Mammary microvascular endothelial cell (primary cell): ENCODE measurements at places on chromosomes 2 and 18. TPM values are rescaled to one million over a fixed set of nuclear protein-coding genes. Genes with fewer than 3 reads are reported as not detected.

The IL1A gene
- total RNA-seq, result 4.9 and 5.5 TPM in 2 replicates

The ZSWIM2 gene
- not detected in 2 replicates for total RNA-seq

The STPG4 gene
- total RNA-seq, result 0.33 TPM in 1 of 2 replicates, not detected in the other

The SULT1C4 gene
- 4.1 and 6.7 TPM in 2 replicates for total RNA-seq

The CHRNA1 gene
- total RNA-seq, result 0.07 and 0.10 TPM in 2 replicates

The CLEC4F gene
- total RNA-seq, result 0.10 TPM in 1 of 2 replicates, not detected in the other

The PLGLB1 gene
- 0.07 and 0.20 TPM in 2 replicates for total RNA-seq

The ZNF521 gene
- 18.1 and 25.3 TPM in 2 replicates for total RNA-seq

The CEP192 gene
- 15.5 and 18.4 TPM in 2 replicates for total RNA-seq

The RNU2-63P gene
- total RNA-seq, result under 0.01 TPM in 1 of 2 replicates, not detected in the other

The TRIM54 gene
- total RNA-seq, result 0.49 TPM in 1 of 2 replicates, not detected in the other

The YES1 gene
- total RNA-seq, result 210 and 227 TPM in 2 replicates

The ALK gene
- not detected in 2 replicates for total RNA-seq

The OST4 gene
- 387 and 401 TPM in 2 replicates for total RNA-seq

The RBM43 gene
- 2.7 and 3.6 TPM in 2 replicates for total RNA-seq

The RPRM gene
- total RNA-seq, result not detected in 2 replicates

The SMYD1 gene
- total RNA-seq, result not detected in 2 replicates

The RTKN gene
- total RNA-seq, result 3.2 and 5.6 TPM in 2 replicates

The EVX2 gene
- total RNA-seq, result not detected in 2 replicates

The REEP1 gene
- total RNA-seq, result 0.40 and 1.0 TPM in 2 replicates

The FABP1 gene
- not detected in 2 replicates for total RNA-seq

The RGPD3 gene
- 0.10 and 0.13 TPM in 2 replicates for total RNA-seq

The MRPS5 gene
- total RNA-seq, result 43.8 and 45.8 TPM in 2 replicates

The ACADL gene
- total RNA-seq, result not detected in 2 replicates

The SNRPD1 gene
- total RNA-seq, result 17.9 and 18.3 TPM in 2 replicates

The VWC2L gene
- not detected in 2 replicates for total RNA-seq

The ANKZF1 gene
- 13.6 and 16.9 TPM in 2 replicates for total RNA-seq

The TNFAIP6 gene
- total RNA-seq, result 0.64 TPM in 1 of 2 replicates, not detected in the other

The GULP1 gene
- 14.3 and 17.5 TPM in 2 replicates for total RNA-seq

The ALPG gene
- 0.07 TPM in 1 of 2 replicates, not detected in the other for total RNA-seq

The CROCC2 gene
- not detected in 2 replicates for total RNA-seq

The SAG gene
- total RNA-seq, result not detected in 2 replicates

The SLC23A3 gene
- total RNA-seq, result 0.60 and 0.79 TPM in 2 replicates

The CDKL4 gene
- 0.74 and 1.1 TPM in 2 replicates for total RNA-seq

The CIB4 gene
- total RNA-seq, result not detected in 2 replicates

The ATOH8 gene
- total RNA-seq, result 15.4 and 17.1 TPM in 2 replicates

The DSEL gene
- total RNA-seq, result 4.7 and 5.9 TPM in 2 replicates

The SKOR2 gene
- not detected in 2 replicates for total RNA-seq

The RUFY4 gene
- total RNA-seq, result not detected in 2 replicates
